GM10248 (cell line): ENCODE measurements at places on chromosomes 7 and 10.

DNA sequence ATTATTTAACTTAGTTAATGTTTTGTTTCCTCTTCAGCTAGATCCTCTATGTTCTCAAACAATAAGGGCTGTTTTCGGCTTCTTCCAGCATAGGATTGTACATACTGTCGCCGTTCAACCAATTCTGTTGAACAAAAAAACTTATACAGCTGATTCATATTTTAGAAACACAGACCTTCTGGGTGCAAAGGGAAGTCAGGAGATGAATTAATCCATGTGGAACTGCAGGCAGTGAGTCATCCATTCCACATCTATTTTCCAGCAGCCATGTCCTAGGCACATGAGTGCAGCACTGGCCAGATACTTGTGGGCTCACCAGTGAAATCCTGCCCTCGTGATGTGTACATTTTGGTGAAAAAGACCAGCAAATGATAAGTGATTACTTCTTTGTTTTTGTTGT lies 163.2 kb downstream of the JAZF1 start:
- DNase-seq: no peak

- no peak for DNase-seq
Measured at GRCh38 chr10:83212632-83213334, 926.5 kb upstream of the GHITM start.

- no peak for DNase-seq
Measured at GRCh38 chr7:26403640-26404039, 112.0 kb downstream of the SNX10 start.

GRCh38 chr10:57657164-57657765 lies 610.4 kb downstream of the IPMK start:
- peak; percentile 40 for DNase-seq

- no peak for DNase-seq
Measured at GRCh38 chr7:113787106-113787505, 131.7 kb downstream of the PPP1R3A start.

- DNase-seq: no peak
Measured at GRCh38 chr7:20574784-20575720, 40.4 kb upstream of the ABCB5 start.

GRCh38 chr10:131571346-131571745 lies 259.8 kb upstream of the TCERG1L start:
- DNase-seq: no peak

GRCh38 chr10:86824151-86824550 lies 67.7 kb downstream of the BMPR1A start:
- DNase-seq: no peak
